ENCODE measurements at places on chromosomes 1 and 21.

DNA sequence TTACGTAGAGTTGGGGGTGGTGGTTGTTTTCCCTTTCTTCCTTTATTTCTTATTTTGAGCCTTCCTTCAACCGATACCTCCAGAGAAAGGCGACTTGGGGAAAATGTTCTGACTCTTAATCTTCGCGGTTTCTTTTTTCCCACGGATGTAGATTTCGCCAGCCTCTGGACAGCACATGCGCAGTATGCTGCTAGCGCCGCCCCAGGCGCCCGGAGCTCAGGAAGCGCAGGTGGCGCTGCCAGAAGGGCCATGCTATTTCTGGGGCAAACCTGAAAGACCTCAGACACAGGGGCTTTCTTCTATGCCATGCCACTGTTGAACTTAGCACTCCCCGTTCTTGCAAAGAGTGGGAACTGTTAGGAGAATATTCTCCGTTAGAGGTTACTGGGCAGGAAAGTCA, 392.1 kb downstream of the KIF26B start:
- no peak for DNase-seq

GRCh38 chr1:153202006-153202405, 1.2 kb upstream of the LELP1 start:
- no peak for DNase-seq

GRCh38 chr1:62207187-62207586, 12.5 kb downstream of the L1TD1 start:
- DNase-seq, result no peak

GRCh38 chr1:11924334-11925195, 1.7 kb downstream of the KIAA2013 start:
- no peak for DNase-seq

- DNase-seq, result no peak
These were observed 31.5 kb downstream of the FOXD2 start for GRCh38 chr1:47469390-47469759.

GRCh38 chr1:175817445-175817844, 74.0 kb upstream of the TNR start:
- DNase-seq, result no peak

GRCh38 chr1:3537359-3537758, 73.9 kb downstream of the MEGF6 start:
- no peak for DNase-seq

DNA sequence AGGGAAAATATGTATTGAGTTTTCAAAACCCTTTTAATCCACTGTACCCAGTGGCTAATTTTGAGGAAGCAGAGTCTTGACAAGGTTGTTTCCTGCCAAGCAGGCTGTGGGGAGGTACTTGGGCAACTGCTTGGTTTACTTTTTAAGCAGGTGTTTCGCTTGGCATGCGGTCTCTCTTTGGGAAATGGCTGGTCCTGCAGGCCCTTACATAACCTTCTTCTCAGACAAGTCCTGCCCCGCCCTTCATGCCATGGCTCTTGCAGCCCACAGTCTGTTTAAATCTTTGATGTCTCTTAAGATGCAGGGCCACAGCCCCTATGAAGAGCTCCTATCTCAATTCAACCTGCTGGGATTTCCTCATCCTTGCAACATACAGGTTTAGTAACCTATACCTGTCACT, 36.0 kb upstream of the ABCD3 start:
- DNase-seq, result no peak

- no peak for DNase-seq
These were observed 85.1 kb downstream of the STUM start for GRCh38 chr1:226633541-226634165.

DNA sequence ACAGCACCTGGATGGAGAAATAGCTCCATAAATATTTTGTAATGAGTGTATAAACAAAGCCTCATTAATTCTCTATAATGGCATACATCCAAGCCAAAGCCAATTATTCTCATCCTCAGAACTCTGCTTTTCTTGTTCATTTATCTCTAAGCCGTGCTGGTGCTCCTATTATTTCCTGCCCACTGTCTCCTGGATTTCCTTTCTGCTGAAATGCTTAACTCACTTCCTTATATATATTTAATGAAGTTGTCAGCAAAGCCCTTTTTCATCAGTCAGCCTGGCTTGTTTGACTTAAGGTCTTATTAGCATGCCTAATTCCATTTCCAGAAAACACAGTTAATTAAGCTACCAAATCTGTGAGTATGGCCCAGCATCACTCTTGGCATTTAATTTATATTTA, 93.4 kb downstream of the SLC25A24 start:
- no peak for DNase-seq

GRCh38 chr21:38956856-38957571, 151.3 kb downstream of the ETS2 start:
- DNase-seq, result no peak

- no peak for DNase-seq
These were observed 254.1 kb downstream of the TRABD2B start for GRCh38 chr1:47742890-47743760.

GRCh38 chr1:36768486-36769178, 265.7 kb downstream of the GRIK3 start:
- no peak for DNase-seq

DNA sequence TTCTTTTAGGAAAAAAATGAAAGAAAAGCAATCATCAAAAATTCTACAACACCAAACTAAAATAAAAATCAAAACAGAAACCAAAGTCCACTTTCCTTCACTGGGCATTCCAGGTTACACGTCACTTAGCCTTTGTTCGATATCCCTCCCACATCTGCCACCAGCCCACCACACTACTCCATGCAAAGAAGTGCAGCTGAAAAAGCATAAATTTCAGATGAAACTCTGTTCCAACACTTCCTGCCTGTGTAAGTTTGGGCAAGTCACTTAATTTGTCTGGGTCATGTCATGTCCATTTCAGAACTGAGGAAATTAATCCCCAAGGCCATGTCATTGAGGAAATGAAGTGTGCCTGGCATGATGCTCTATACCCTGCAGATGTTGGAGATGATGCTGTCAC, 354.3 kb upstream of the USP24 start:
- no peak for DNase-seq

DNA sequence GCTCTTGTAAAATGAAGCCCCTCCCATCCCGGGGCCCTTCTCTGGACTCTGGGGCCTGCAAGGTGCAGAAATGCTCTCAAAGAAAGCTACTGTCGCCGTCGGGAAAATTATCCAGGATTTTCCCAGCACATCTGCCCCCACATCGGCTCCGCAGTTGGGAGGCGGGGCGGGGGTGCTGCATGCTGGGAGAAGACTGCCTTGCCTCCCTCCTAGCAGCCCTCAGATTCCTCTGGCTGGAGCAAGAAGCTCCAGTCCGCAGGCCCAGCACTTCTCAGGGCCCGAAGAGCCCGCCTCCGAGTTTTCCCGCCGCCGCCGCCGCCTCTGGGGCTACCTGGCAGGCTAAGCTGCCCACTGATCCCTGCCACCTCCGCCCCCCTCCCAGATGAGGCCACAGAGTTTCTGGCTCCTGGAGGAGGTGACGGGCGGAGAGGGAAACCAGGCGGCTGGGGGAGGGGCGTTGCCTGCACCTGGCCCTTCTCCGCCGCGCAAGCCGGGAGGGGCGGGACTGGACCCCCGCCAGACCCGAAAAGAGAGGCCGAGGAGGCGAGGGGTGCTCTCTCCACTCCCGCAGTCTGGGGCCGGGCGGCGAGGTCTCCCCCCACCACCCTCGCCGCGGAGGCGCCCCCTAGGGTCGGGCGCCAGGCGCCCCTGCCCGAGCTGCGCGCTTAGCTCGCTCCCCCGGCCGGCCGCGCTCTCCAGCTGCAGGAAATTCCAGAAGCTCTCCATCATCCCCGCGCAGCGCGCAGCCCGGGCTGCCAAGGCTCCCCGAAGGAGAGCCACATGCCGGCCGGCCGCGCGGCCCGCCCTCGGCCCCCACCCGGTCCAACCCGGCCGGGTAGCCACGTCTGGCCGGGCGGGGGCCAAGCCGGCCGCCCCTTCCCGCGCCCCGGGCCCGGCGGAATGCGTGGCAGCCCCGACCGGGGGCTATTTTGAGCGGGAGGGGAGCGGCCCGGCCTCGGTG, 28.8 kb downstream of the AHDC1 start:
- no peak for DNase-seq

DNA sequence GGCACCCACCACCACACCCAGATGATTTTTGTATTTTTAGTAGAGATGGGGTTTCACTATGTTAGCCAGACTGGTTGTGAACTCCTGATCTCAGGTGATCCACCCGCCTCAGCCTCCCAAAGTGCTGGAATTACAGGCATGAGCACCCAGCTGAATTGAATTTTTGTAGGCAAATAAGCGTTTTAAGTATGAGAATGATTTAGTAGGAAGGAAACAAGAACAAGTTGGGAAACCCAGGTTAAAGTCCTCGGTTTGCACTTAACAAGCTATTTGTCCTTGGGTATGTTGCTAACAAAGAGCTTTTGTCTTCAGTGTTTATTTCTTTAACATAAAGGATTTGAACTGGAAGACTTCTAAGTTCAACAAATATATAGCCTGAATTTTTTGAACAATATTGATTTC, 23.9 kb downstream of the BTF3L4 start:
- no peak for DNase-seq

DNA sequence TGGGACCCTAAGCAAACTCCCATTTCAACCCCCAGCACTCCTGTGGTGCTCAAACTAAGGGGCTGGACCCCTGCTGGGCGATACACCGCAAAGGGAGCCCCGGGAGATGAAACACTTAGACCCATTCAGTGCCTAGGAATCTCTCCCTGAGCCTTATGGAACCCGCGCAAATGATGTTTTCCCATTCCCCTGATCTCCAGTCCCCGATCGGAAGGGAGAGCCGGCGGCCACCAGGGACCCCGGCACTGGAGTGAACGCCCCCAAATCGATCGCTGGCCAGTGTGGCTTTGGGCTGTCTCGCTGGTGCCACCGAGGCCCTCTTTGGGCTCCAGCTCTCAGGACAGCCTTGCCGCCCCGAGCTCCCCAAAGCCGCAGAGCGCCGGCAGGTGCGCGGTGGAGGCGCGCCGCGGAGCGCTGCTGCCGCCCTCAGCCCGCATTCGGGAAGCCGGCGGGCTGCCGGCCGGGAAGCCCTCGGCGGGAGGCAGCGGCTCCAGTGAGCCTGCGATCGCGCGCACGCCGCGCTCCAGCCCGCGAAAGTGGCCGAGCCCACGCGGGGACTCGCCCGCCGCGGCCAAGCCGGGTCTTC, 1.1 kb downstream of the PLXNA2 start:
- DNase-seq, result no peak

GRCh38 chr1:1067860-1068516, 6.1 kb downstream of the RNF223 start:
- no peak for DNase-seq

- no peak for DNase-seq
These were observed 382.2 kb downstream of the NTNG1 start for GRCh38 chr1:107523061-107523460.

DNA sequence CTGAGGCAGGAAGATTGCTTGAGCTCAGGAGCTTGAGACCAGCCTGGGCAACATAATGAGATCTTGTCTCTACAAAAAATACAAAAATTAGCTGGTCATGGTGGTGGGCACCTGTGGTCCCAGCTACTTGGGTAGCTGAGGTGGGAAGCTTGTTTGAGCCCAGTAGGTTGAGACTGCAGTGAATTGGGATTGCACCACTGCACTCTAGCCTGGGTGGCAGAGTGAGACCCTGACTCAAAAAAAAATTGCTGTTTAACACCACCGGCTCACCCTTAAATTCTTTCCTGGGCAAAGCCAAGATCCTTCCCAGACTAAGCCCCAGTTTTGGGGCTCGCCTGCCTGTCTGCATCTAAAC, 6.6 kb upstream of the NSUN4 start:
- DNase-seq, result no peak

- no peak for DNase-seq
These were observed 49.9 kb upstream of the ITPKB start for GRCh38 chr1:226788965-226789364.

- no peak for DNase-seq
These were observed 1.0 kb downstream of the DMRTB1 start for GRCh38 chr1:53460211-53460634.

DNA sequence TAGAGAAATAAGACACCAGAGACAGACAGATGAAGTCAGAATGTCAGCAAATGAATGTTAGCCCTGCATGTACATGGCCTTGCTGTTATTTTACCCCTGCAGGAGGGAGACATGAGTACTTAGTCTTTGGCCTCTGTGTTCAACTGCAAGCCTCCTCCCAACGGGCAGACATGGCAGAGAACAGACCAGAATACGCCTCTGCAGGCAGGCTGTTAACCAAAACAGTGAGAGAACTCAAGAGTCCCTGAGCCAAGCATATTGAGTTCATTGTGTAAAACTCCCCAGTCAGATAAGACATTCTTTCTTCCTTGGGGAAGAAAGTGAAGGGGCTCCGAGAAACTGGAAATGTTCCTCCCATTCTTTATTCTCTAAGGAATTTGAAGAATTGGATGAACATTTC, 150.9 kb downstream of the PHTF1 start:
- no peak for DNase-seq

GRCh38 chr1:234478152-234478480, 863 bp downstream of the TARBP1 start:
- DNase-seq, result peak; percentile 78

DNA sequence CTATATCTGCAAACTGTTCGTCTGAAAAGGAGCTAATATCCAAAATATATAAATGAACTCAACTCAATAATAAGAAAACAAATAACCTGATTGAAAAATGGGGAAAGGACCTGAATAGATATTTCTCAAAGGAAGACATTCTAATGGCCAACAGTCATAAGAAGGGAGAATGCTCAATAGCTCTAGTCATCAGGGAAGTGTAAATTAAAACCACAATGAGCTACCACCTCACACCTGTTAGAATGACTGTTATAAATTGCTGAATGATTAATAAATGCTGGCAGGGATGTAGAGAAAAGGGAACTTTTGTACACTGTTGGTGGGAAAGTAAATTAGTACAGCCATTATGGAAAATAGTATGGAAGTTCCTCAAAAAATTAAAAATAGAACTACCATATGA, 21.2 kb upstream of the C1orf115 start:
- DNase-seq, result no peak

DNA sequence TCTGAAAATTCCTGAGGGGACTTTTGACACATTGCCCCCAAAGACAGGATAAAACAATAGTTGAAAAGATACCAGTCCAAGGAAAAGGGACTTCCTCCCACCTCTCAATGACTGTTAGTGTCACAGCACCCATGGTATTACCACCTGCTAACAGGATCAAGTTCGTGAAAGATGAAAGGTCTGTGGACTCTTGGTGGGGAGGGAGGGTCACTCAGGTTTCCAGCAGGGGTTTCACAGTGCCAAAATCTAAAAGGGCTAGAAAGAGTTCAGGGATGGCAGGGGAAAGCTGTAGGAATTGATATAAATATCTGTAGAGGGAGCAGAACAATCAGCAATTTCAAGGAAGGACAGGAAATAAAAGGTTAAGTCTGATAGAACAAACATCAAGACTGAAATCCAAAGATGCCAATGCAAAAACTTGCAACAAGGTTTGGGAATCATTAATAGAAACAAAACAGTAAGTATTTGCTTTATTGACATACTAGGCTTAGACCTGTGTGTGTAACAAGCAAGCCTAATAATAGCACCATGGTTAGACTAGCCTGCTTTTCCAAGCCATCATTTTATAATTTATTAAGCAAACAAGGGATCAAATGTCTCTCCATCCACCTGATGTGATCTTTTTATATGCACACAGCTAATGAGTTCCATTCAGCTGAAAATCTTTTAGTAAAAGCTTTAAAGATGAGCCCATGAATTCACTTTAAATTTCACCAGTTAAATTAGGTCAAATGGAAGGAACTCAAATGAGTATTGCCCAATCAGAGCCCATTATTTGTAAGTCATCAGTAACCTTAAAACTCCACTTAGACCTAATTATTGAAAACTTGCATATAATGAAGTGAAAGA, 3.7 kb downstream of the MCL1 start:
- no peak for DNase-seq
